Ecto neural progenitor cell (in vitro differentiated cells): ENCODE measurements at places on chromosomes 6 and 20.

- DNase-seq, result no peak
Observed at GRCh38 chr20:1815502-1816085, 79.6 kb upstream of the SIRPA start.

- no peak for DNase-seq
Observed at GRCh38 chr6:135880066-135880972, 28.8 kb downstream of the PDE7B start.

GRCh38 chr6:27383481-27383880, 5.1 kb upstream of the ZNF391 start:
- DNase-seq, result no peak

GRCh38 chr6:82217018-82217586, 30.4 kb downstream of the IBTK start:
- DNase-seq, result no peak

DNA sequence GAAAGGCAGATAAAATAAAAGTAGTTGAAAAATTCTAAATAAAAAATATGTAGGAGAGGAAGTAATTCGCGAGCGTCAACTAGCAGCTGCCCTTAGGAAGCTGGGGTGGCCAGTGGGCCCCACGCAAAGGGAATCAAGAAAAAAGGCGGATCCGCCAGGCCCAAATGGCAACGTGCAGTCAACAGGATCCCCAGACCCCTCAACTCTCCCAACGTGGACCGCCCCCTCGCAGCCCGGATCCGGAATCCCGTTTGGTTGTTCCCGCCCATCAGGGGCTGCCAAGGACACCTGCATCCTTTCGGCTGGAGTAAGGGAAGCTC, 296 bp downstream of the DZANK1 start:
- DNase-seq, result no peak

DNA sequence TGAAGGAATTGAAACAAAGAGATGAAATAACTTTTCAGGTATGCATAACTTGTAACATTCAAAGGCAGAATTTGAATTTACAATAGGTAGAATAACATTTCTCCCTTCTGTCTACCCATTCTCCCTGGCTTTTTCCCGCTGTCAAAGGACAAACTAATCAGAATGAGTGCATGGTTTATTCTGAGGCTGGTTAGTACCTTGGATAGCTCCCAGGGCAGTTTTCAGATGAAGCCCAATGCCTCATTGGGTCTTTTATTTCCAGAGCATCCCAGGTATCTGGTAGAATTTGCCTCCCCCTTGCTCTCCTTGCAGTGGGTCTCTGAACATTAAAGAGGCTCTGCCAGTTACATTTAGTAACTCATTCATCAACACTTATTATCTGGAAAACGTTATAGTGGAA, 665.5 kb downstream of the BCKDHB start:
- DNase-seq, result peak; percentile 52

- no peak for DNase-seq
Observed at GRCh38 chr6:152089992-152090391, 282.5 kb downstream of the ESR1 start.

DNA sequence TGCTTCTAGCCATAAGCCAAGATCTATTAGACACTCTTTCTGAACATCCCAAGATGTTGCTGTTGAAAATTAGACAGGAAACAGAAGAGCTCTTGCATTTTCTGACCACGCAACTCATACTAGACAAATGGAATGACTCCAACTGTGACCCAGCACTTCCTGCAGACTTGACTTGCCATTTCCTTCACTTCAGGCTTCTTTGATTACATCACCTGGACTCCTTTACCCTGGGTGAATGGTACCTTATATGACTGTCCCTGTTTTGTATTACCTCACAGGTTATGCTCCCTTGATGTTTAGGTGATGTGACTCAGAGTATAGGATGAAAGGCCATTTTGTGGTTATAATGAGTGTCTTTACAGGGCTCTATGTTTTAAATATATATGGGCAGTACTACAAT, 236.1 kb downstream of the BMP2 start:
- DNase-seq, result no peak

DNA sequence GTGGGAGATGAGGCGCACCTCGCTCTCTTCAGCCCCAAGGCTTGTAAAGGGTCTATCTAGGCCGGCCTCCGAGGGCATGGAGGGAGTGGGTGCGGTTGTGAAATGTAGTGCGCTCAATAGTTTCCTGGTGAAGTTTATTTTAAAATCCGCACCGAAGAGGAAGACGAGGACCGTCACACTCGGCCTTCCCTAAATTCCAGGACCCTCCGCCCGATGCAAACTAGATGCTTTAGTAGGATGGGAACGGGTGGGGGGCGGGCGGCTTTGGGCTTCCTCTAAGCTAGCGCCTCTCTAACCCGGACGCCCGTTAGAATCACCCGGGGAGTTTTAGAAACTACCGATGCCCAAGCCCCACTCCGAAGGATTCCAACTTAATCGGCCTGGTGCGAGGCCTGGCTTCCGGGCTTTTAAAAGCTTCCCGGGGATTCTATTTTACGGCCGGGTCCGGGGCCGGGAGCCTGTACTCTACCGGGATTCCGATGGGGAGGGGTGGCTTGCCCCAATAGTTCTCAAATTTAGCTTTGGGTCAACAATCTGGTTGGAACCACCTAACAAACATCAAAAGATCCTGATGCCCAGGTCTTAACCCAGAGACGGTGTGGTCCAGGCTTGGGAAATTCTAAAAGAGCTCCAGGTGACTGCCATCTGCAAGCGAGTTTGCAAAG, 548 bp upstream of the BCAS4 start:
- DNase-seq, result no peak

GRCh38 chr6:142452993-142453392, 151.2 kb downstream of the ADGRG6 start:
- no peak for DNase-seq

GRCh38 chr20:32798046-32798981, 21.4 kb upstream of the MAPRE1 start:
- DNase-seq, result no peak

DNA sequence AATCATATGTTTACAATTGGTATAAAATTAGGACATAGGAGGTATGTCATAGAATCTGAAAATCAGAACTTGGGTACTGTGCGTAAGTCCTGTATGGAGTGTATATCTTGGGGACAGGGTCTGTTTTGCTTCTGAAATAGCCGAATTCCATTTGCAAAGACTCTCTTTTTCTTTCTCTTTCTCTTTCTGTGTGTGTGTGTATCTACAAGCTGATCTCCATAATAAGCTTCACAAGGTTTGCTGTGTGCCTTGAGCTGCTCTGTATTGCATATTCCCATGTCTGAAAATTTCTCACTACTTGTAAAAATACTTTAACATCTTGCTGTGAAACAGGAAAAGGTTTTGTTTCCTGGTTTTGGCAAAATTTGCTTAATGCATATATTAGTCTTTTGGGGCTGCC, 29.5 kb downstream of the STX11 start:
- DNase-seq, result no peak

GRCh38 chr20:41734506-41734945, 116.3 kb upstream of the CHD6 start:
- peak; percentile 66 for DNase-seq

DNA sequence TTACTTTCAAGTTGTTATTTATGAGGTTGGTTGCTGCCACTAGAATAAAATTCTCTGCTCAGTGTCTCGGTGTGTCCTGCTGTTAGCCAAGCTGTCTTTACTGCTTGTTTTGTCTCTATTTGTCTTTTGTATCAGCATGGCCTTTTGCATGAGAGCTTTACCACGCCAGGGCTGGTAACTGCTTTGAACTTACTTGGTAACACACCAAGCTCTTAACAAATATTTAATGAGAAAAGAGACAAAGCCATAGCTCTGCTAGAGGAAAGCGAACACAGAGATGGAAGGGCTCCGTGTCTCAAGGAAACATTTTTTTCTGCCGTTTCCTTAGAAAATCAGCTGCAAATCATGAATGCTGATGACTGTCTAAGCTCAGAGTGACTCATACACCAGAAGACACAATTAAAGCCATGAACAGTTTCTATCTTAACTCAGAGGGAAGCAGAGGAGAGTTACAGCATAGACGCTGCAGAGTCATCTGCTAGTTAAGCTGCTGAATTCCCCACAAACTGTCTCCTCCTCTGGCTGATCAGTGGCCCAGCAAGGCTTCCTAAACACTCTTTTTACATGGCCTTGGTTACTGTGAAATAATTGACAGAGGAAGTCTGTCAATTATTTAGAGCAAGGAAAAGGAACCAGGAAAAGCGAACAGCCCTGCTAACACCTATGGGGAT, 44.8 kb downstream of the AGPAT4 start:
- no peak for DNase-seq

GRCh38 chr6:166582258-166582657, 4.2 kb downstream of the RAMACL start:
- DNase-seq, result no peak
